ENCODE measurements at places on chromosomes 7 and 10.

GRCh38 chr7:140778568-140778967, 82.1 kb downstream of the NDUFB2 start:
- DNase-seq, result no peak

DNA sequence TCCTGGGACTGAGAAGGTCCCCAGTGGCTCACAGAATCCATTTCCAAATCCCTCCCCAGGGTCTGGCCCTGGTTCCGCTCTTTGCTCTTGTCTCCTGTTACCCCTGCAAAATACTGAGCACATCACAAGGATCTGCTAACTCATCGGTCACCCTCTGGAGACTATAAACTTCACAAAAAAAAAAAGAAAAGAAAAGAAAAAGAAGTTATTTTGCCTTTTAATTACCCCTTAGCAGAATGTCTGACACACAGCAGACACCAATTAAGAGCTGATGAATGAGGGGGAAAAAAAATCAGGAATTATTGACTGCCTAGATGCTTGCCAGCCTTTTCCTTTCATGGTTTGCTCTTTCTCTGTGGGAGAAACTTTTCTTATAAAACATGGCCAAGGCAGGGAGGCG, 578.7 kb downstream of the GRID1 start:
- no peak for DNase-seq

- DNase-seq, result no peak
These were observed 39.3 kb downstream of the BAZ1B start for GRCh38 chr7:73482746-73483145.

- DNase-seq, result no peak
These were observed 149.2 kb downstream of the CACNA2D1 start for GRCh38 chr7:82294382-82294784.

GRCh38 chr7:80968606-80969005, 49.8 kb upstream of the SEMA3C start:
- DNase-seq, result no peak
